Epithelial cell of esophagus (primary cell): ENCODE measurements at places on chromosomes 7 and 10.

- no peak for DNase-seq
Observed at GRCh38 chr7:157460721-157461120, 123.9 kb downstream of the DNAJB6 start.

DNA sequence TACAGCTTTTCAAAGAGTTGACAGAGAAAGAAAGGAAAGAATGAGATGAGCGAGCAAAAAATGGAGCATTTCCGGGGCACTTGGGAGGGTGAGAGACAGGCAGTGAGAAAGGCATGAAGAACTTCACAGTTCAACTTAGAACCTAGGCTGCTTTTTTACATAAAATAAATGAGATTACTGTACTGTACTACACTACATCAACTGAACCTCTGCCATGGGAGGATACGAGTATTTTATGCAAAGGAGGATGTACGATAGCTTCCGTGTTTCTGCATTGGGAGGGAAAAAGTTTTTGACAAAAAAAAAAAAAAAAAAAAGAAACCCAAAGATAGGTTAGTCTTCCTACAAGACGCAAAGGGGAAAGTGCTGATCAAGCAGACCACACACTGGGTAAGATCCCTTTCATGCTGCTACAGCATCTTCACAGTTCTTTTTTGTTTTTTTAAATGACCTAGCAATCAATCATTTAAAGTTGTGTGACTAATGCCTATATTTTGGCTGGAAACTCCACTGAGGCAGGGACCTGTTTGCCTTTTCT is 88.0 kb downstream of the RAPGEF5 start:
- DNase-seq, result no peak

- no peak for DNase-seq
Observed at GRCh38 chr7:117146059-117146458, 176.8 kb downstream of the WNT2 start.

DNA sequence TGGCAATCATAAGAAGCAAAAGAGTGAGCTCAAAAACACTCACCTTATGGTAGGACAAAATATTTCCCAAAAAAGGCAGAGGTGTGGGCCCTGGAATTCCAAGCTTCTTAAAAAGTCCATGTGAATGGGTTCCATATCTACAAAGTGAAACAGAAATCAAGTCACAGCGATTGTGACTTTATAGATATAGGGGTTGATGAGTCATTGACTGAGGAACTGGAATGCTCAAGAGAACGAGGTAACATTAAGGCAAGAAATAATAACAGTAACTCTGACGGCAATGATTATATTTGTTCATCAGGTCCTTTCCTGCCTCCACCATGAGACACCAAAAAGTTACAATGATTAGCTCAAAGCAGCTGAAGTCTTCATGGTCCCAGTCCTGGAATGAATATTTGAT is 4.0 kb downstream of the CYP3A4 start:
- DNase-seq, result no peak

- DNase-seq, result no peak
Observed at GRCh38 chr7:22633954-22634474, 93.0 kb upstream of the IL6 start.

DNA sequence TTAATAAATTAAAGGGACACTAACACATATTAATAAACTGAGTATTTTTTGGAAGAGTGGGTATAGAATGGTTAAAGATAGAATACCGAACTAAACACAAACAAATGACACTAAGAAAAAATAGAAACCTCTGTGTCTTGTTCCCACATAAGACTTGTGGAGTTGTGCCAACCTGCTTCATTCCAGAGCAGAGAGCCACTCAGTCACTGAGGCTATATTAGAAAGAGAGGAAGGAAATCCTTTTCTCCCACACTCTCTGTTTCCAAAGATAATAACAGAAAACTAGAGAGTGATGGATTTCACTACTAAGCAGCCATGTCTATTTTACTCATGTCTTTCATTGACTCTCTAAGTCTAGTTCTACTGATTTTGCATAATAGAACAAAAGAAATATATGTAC is 26.0 kb downstream of the CTNNA3 start:
- DNase-seq, result no peak

DNA sequence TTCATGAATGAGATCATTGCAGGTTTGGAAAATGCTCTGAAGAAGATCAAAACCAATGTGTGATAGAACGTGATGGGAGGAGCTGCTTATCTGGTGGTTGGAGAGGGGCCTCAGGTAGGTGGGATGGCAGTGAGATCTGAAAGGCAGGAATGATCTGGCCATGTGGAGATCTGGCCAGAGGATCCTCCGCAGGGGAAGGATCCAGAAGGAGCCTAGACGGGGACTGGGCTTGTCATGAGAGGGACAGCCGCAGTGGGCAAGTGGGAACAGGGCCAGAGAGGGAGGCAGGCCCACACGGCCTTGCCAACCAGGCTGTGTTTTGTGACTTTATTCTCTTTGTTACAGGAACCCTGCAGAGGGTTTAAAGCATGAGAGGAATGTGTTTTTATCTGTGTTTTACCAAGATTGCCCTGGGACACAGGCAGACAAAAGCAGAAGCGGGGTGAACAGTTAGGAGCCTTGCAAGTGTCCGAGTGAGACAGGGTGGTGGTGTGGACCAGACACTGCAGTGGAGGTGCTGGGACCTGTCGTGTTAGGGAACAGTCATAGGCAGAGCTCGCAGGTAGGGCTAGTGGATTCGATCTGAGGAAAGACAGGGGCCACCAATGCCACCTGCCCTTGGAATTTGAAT is 66.6 kb downstream of the TLL2 start:
- no peak for DNase-seq

DNA sequence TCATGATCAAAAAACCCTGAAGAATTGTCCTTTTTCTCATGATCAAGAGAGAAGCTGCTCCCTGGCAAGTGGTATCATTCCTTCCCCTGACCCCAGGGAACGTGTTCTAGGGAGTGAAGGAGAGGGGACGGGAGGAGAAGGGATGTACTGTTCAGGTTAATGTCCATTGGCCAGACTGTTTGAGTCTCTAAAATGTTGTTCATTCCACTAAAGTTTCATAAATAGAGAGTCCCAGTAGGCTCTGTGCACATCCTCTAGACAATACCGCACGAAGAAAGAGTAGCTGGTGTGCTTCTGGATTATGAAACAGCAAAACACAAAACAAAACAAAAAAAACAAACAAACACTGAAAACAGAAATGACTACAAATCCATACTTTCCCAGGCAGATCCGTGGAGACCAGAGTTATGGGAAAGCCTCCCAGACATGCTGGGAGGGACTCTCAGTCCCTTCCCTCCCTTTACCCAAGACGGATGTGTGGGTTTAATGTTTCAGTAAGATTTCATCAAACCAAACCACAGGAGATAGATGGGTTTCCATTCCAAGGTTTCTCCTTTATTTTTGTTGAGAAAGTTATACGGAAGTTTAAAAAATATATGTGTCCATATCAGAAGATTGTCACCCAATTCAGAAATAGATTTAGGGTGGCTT is 66.5 kb upstream of the TNS3 start:
- no peak for DNase-seq

GRCh38 chr10:132588301-132589013 is 50.9 kb downstream of the INPP5A start:
- DNase-seq, result no peak

GRCh38 chr7:27097686-27098577 is 2.1 kb upstream of the HOXA1 start:
- peak; percentile 74 for DNase-seq
